Left cardiac atrium (tissue), 4 donors: ENCODE measurements at places on chromosomes 5 and 9. TPM values are rescaled to one million over a fixed set of nuclear protein-coding genes. Genes with fewer than 3 reads are reported as not detected.

Gene PPP3R2
- total RNA-seq: not detected

Gene CTXN3
- not detected for total RNA-seq

Gene PCDHGB3
- total RNA-seq: 4.6 TPM

Gene KIF4B
- total RNA-seq: 0.05 TPM

Gene TTC16
- 0.05 TPM for total RNA-seq

Gene ZFP37
- 2.0 TPM for total RNA-seq

Gene SNAPC4
- total RNA-seq: 3.4 TPM

Gene NEUROG1
- not detected for total RNA-seq

Gene MLANA
- total RNA-seq: not detected

Gene NRG2
- 1.3 TPM for total RNA-seq

Gene BTNL3
- not detected for total RNA-seq

Gene FOXD4L5
- 0.10 TPM for total RNA-seq

Gene CDH6
- total RNA-seq: 2.2 TPM

Gene PCDHB6
- total RNA-seq: 0.86 TPM

Gene MIER3
- 16.6 TPM for total RNA-seq

- peak; percentile 53 for DNase-seq
Observed at GRCh38 chr9:35954942-35955546, 2.9 kb downstream of the OR2S2 start.

GRCh38 chr5:146706321-146706972, 172.1 kb downstream of the PPP2R2B start:
- no peak for DNase-seq

GRCh38 chr5:173549644-173550043, 66.8 kb downstream of the BOD1 start:
- no peak for DNase-seq

- peak; percentile 90 for DNase-seq
Observed at GRCh38 chr5:78504704-78505677, 143.6 kb downstream of the LHFPL2 start.

DNA sequence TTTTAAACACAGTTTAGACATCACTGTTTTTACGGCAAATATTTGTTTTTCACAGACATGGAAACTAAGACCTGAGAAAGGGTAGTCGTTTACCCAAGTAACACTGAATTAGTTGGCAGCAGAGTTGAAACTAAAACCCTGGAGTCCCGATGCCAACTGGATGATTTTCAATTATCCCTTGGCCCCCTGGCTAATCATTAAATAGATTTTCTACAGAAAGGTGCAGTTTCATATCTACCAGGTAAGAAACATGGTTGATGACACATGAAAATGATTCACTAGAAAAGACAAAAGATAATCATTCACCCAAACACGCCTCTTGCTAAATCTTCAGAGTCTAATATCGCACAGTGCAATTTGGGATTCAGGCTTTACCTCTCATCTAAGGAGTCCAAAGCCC, 136.9 kb downstream of the SEMA5A start:
- DNase-seq: no peak

- DNase-seq: no peak
Observed at GRCh38 chr9:107858260-107858659, 368.7 kb upstream of the KLF4 start.

- no peak for DNase-seq
Observed at GRCh38 chr5:95778713-95779436, 43.7 kb downstream of the GLRX start.

GRCh38 chr9:89116064-89116804, 62.4 kb downstream of the SHC3 start:
- no peak for DNase-seq

- DNase-seq: no peak
Observed at GRCh38 chr9:121817476-121817875, 166.0 kb downstream of the DAB2IP start.

- no peak for DNase-seq
Observed at GRCh38 chr9:80175286-80176150, 603.8 kb downstream of the TLE4 start.

DNA sequence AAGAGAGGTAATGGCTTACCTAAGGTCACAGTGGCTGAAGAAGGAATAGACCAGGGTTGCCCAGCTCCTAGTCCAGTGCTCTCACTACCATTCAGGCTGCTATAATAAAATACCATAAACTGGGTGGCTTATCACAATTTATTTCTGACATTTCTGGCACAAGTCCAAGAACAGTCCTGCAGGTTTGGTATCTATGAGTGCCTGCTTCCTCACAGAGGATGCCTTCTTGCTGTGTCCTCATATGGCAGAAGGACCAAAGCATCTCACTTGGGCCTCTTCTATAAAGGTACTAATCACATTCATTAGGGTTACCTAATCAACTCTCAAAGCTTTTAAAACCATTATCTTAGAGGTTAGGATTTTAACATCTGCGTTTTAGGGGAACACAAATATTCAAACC, 17.2 kb downstream of the STARD4 start:
- DNase-seq: no peak

DNA sequence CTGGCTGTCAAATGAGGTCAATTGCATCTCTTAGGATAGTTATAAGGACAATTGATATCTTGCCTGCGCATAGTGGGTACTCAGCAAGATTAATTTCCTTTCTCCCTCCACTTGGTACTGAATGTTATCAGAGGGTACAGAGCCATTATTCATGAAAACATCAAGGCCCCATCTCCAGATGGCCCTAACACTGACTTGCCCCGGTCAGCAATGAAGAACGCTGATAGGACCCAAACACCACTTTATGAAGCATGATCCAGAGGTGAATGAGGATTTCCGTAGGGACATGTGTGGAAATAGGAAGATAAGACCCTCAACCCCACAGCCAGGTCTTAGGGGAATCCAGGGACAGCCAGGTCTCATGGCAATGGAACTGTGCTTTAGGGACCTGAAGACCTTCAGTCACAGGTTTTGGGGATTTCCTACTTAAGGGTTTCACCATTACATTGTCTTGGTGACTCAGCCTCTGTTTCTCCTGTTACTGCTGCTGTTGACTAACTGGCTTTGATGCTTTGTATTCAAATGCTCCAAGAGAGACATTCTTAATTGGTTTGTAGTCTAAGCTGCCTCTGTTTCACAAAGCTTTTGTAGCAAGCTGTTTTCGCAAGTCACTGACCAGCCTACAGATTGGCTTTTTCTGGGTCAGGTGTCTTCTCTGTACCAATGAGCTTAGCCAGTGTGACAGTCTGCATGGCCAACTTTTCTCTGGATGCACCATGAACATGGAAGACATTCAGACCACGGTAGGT, 35.3 kb upstream of the IQGAP2 start:
- no peak for DNase-seq

DNA sequence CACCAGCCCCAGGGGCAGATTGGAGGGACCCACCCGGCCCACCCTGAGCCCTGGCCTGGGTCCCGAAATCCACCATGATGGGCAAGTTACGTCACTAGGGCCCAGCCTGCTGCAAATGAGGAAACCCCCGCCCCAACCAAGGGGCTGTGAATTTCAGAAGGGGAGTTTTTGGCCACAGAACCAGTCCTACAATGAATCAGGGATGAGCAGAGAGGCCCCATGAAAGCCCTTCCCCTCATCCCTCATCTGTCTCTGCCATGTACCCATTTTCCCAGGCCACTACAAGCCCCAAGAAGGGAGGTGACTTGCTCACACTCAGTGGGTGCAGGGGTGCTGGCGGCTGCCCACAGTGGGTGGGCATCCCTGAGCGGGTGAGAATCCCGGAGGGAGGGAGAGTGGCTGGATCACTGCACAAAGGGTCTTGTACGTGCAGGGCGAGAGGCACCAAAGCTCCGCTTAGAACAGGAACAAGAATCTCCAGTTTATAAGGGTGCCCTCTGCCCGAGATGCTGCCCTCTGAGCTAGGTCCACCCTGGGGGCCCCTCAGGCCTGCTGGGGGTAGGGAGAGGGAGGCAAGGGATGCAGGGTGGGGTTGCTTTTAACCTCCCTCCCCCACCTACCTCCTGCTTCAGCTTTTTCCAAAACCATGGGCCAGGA, 10.4 kb upstream of the TCF7 start:
- DNase-seq: no peak

- peak; percentile 67 for DNase-seq
Observed at GRCh38 chr5:178895615-178896571, at the start of gene ZFP2. Gene ZFP2, plus strand, starts transcription at chr5:178895913. Its CDS starts 35,401 bp downstream, at chr5:178931314.

DNA sequence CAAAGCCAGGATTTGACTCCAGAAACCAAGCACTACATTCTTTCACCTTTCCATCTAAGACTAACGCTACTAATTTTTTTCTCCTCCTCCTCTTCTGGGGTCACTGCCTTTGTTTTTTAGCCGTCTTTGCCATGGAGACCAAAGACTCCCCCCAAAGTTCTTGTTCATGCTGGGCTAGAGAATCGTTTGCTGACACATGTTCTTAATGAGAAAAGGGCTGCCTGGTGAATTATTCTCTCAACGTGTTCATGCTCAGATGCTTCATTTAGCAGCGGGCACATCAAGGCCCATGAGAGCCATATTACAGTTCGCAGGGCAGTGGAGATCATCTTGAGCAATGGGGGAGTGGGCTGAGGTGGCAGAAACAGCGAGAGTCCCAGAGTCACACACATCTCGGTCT, 134.9 kb downstream of the SLIT3 start:
- no peak for DNase-seq

- DNase-seq: no peak
Observed at GRCh38 chr9:131980267-131981016, 99.2 kb downstream of the MED27 start.

GRCh38 chr5:171965745-171966144, 40.7 kb downstream of the FBXW11 start:
- DNase-seq: no peak

- DNase-seq: no peak
Observed at GRCh38 chr5:121691478-121691877, 160.2 kb upstream of the FTMT start.

DNA sequence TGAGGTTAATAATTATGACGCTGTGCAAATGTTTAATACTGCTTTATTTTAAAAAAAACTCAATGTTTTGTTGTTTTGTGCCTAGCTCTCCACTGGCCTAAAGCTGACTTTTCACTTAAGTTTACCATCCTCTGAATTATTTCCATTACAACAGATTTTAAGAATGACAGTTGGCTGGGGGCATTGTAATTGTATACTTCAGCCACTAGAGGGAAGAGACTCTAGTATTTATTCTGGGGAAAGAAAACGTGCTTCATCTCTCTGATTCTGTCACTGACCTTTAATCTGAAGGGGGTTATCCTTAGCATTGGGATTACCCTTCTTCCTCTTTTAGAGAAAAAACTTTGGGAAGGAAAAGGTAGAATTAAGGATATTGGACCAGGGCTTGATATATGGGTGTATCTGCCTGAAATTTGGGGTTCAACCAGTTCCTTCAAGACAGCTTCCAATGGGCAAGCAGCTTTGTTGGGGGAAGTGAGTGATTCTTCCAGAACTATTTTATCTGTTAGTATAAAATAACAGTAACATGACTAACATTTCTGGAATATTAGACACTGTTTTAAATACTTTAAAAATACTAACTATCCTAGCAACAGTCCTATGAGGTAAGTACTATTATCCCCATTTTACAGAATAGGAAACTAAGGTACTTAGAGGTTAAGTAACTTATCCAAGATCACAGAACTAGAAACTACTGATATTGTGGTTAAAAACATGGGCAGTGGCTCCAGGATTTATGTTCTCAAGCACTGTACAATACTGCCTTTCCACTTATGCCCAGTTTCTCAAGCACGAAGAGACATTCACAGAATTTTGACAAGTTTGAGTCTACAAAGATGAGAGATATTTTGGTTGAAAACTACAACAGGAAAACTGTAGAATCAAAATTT, 208.4 kb downstream of the CD180 start:
- no peak for DNase-seq

DNA sequence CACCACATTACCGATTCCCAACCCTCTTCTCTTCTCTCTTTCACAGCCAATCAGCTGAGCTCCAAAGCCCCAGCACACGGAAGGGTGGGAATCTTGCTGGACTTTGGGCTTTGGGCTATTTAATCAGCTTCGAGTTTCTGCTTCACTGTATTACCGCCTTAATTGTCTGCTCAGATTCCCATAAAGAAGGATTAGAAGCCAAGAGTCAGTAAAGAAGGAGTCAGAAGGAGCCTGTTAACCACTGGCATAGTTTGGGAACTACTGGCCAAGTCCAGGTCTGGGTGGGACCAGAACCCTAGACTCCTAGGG, 4.4 kb downstream of the SPRY4 start:
- DNase-seq: no peak

DNA sequence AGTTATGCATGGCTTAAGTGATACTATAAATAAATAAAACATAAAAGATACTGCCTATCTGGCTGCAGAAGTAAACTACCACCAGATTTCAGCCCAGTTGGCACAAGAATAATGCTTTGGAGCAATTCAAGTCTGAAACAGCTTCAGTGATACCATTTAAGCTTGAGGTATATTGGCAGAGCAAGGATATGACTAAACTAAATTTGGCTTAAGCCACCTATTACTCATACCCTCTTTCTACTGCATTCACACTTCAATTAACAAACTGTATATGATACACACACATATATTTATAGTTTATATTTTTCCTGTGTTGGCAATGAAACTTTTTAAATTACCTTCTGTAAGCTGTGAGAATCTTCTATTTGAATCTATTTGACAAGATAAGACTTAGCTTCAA, 431.9 kb downstream of the ANXA1 start:
- DNase-seq: no peak

DNA sequence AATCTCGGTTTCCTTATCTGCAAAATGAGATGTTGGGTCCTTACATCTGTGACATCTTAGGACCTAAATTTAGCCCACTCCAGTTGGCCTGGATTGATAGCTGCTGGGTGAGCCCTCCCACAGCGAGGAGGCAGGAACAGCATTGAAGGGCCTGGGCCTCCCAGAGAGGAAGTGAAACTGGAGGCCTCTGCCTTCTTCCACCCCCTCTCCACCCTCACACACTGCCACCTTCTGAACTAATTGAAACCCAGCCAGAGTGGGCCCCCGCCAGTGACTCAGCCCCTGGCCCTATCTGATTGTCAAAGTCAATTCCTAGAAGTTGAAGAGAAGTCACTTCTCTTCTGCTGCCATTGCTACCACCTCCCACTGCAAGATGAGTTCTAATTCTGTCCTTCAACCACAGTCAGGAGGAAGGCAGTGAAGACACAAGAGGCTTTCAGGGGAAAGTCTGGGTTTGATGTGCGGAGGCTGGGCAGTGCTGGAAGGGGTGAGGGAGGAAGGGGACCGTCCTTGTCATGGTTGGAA, 55.2 kb upstream of the NEK6 start:
- DNase-seq: peak; percentile 42

GRCh38 chr9:14308853-14309145, 5.1 kb downstream of the NFIB start:
- no peak for DNase-seq

GRCh38 chr5:122977319-122977718, 59.2 kb downstream of the PPIC start:
- no peak for DNase-seq

GRCh38 chr9:100437860-100438805, 11.2 kb downstream of the MSANTD3 start:
- peak; percentile 72 for DNase-seq

DNA sequence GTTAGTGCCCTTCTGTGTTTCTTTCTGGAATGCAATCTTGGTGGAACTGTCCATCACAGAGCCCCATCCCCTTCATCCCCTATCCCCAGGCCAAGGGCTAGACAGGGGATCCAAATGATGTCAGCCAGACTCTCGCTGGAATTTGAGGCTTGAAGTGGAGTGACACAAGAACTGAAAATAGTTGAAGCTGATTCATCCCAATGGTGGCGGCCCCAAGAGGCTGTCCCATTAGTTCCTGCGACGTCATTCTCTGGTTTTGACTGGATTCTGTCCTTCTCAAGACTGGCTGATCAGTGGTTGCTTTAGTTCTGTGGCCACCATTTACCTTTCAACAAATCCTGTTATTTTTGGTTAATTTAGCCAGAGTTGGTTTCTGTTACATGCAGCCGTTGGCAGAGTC, 59.9 kb downstream of the SUB1 start:
- no peak for DNase-seq

- no peak for DNase-seq
Observed at GRCh38 chr5:171855798-171856763, 70.5 kb downstream of the SMIM23 start.

- no peak for DNase-seq
Observed at GRCh38 chr5:155912291-155912690, 414.7 kb upstream of the SGCD start.
